NK-92 treated with Interleukin-12 subunit alpha and Interleukin-12 subunit beta, amount 100 ng/mL, for 24 hours (cell line): ENCODE measurements at places on chromosomes 7 and 10.
A peak's percentile ranks its signal among the peaks of the same experiment; 100 is the strongest.

DNA sequence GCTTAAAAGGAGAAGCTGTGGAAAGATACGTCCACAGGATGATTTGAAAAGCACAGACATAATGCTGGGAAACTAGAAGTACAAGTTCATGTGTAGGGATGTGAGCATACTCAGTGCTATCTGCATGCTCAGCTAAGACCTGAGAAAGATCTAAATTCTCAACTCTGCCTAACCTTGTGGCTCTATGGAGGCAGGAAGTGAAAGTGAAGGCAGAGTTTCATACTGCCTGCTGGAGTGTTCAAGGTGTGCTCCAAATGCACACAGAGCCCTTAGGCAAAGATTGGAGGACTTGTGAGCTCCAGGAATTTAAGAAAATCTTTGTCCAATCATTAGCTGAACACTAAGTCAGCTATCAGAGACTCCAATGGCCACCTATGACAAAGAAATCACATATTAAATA, 190.9 kb downstream of the RNLS start:
- DNase-seq, result no peak

DNA sequence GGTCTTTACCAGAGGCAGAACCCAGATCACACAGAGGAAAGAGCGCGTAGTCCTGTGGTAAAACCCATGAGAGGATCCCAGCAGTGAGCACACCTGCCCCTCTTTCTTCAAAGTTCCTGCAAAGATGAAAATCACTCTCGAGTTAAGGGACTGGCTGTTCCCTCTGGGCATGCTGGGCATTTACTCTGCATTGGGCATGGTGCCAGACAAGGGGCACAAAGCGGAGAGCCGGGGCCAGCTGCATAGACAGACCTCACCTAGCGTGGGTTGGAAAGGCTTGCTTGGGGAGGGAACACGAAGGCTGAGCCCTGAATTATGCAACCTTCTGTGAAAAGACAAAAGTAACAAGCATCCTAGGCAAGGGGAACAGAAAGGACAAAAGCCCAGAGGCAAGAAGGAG, 120.0 kb upstream of the TCERG1L start:
- DNase-seq, result no peak

DNA sequence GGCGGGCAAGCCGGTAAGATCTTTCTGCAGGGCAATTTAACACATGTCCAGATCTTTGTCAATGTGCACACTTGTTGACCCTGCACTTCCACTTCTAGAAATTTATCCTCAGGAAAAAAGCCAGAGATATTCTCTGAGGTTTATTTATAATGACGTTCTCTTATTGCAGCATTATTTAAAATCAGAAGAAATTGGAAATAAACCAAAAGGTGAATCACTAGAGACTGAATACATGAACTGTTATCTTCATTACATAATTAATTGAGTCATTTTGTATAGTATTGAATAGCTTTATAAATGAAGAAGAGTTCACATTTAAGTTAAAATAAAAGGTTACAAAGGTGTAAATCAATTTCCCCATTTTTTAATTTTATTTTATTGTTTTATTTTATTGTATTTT, 16.3 kb upstream of the SAR1A start:
- DNase-seq, result no peak

- no peak for DNase-seq
These were observed 86.7 kb upstream of the DUSP5 start for GRCh38 chr10:110411047-110411410.

DNA sequence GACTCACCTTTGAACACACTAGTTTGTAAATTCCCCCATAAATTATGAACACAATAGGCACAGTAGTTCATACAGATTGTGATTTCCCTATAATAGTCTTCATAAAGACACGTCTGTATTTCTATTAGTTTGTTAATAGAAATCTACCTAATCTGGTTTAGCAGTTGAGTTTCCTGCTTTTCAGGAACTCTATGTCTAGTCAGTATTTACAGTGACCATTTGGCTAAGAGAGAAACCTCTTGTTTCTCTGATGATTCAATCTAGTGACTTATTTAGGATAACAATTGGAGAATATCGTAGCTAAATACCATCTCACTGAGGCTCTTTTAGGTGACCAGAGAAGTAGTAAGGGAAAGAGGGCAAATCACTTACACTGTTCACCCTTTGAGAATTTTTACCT, 5.9 kb upstream of the HERPUD2 start:
- DNase-seq, result no peak

DNA sequence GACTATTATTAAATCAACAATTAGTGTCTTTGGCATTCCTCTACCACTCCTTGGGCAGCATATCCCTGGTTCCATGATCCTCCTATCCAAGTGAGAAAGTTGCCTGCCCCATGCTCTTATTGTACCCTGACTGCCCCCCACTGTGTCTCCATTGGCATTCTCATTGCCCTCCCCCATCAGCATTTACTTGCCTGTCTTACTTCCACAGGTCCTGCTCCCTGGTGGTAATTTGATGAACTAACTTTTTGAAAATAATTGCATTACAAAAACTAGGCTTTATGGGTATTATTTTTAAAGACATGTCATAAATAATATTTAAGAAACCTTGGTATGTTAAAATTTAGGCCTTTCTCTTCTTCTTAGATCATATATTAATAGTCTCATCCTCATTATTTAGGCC, 346.4 kb downstream of the PCLO start:
- no peak for DNase-seq

DNA sequence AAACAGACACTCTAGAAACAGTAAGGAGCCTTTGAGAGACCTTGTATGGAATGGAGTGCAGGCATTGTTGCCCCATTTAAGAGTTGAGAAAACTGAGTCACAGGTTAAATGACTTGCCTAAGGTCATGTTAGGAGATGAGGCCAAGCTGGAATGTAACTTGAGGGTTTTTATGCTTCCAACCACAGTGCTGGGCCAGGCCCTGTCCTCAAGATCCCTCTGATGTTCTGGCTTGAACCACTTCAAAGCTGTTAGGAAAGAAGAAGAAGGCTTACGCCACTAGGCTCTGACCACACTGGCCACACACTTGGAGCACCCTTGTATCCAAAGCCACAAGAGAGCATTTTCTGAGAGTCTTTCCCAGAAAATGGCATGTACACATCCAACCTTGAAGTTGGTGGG, 42.7 kb downstream of the PLAU start:
- DNase-seq, result no peak

DNA sequence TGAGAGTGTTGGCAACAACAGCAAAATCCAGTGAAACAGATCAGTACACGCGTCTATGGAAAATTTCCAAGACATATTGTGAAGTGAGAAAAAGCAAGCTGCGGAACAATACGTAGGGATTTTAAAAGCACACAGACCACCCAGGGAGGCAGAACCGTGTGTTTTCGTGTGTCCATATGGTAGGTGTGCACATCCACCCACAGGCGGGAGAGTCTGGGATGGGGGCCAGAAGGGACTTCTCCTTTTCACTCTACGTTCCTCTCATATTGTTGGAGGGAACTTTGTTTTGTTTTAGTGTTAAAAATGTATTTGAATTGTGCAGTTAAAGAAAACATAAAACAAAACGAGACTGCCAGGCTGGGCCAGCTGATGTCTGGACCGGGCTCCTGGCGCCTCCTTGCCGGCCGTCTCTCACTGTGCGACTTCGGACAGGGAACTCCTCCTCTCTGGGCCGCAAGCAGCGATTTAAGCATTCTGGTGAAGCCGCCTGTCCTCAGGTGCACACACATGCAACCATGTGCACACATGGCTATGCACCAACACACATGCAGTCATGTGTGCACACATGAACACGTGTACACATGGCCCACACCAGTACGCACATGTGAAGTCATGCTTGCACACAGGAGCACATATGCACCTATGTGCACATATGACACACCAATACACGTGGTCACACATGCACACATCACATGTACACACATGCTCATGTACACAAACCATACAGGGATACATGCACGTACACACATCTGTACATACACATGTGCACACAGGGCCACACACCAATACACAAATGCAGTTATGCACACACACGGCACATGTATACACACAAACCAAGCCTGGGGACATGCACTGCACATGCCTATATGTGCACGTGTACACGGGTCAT, 141.1 kb downstream of the ELFN1 start:
- DNase-seq, result no peak

- DNase-seq, result no peak
These were observed 118.5 kb downstream of the VTI1A start for GRCh38 chr10:112565434-112566053.

- no peak for DNase-seq
These were observed 38.8 kb upstream of the TCF7L2 start for GRCh38 chr10:112911206-112911605.

- DNase-seq, result no peak
These were observed 39.9 kb downstream of the LRRC18 start for GRCh38 chr10:48899781-48900180.

- DNase-seq, result no peak
These were observed 113.0 kb downstream of the ADAM22 start for GRCh38 chr7:88046839-88047573.

GRCh38 chr10:71079761-71080380, 132.5 kb upstream of the UNC5B start:
- DNase-seq, result no peak

DNA sequence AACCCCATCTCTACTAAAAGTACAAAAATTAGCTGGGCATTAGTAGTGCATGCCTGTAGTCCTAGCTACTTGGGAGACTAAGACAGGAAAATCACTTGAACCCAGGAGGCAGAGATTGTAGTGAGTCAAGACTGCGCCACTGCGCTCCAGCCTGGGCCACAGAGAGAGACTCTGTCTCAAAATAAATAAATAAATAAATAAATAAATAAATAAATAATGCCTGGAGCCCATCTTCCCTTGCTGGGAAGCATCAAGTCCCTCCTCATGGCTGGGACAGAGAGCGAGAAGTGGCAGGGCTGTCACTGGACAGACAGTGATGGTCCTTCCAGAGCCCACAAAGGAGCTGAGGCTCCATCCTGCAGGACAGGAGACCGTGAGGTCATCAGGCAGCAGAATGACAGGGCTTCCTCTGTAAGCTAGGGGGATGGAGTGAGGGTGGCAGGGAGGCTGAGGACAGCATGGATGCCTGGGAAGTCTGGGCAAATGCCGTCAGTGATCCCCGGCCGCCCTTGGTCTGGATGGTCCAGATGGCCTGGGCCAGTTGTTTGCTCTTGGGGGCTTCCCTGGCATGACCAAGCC, 36.4 kb upstream of the ELN start:
- DNase-seq, result no peak

- no peak for DNase-seq
These were observed 180.6 kb downstream of the DOCK4 start for GRCh38 chr7:112025556-112025955.

DNA sequence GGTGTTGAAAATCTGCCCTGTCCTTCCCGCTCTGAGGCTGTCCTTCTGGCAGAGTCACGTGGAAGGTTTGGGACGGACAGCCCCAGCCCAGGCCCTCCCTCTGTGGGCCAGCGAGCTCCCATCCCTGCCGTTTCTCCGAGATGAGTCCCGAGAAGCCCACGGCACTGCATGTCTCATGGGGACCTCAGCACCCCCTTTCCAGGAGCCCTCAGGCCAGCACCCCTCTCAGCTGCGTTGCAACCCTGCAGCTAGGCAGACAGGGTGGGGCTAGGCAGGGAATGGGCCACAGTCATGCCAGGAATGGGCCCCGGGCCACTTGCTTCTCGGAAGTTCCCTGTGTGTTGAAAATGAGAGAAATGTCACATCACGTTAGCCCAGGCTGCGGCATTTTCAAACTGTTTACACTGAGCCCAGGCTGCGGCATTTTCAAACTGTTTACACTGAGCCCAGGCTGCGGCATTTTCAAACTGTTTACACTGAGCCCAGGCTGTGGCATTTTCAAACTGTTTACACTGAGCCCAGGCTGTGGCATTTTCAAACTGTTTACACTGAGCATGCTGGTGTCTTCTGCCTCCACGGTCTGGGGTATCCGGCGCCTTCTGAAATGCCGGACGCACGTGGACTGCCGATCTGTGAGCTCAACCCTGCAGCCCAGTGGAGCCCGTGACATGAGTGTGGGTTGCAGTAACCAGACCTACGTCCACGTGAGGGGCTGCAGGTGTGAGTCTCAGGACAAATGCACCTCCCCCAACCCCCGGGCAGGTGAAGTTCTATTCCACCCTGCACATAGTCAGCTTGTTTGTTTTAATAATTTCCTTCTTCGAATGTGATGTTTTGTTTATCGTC, 42.6 kb downstream of the FAM20C start:
- DNase-seq, result no peak

GRCh38 chr7:117350027-117350426, 27.2 kb upstream of the WNT2 start:
- DNase-seq, result no peak

GRCh38 chr7:140326116-140326928, 72.0 kb downstream of the SLC37A3 start:
- DNase-seq, result peak; percentile 20

DNA sequence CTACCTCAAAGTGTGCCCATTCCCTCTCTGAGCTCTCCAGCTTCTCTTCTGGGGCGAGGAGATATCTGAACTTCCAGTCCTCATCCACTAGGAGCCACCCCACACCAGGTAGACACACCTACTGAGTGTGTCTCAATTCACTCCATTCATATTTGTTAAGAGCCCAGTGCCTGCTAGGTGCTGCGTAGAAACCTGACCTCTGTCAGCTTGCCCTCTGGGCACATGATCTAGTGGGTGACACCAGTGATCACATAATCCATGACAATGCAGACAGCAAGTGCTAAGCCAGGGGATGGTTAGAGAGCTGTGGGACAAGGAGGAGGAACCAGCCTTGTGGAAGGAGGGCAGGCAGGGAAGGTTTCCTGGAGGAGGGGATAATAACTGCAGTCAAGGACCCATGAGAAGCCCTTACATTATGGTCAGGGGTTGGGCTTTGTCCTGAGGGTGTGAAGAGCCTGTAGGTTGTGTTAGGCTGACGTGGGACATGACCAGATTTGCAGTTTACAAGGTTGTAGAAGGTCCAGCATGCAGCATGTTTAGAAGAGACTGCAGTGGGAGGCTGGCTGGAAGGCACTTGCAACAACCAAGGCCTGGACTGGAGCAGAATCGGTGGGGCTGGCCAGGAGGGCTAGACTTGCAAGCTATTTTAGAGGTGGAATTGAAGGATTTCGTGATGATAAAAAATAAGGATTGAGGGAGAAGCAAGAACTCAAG, 81.8 kb downstream of the COL13A1 start:
- no peak for DNase-seq

- no peak for DNase-seq
These were observed 4.5 kb downstream of the GLCCI1 start for GRCh38 chr7:7972922-7973594.

DNA sequence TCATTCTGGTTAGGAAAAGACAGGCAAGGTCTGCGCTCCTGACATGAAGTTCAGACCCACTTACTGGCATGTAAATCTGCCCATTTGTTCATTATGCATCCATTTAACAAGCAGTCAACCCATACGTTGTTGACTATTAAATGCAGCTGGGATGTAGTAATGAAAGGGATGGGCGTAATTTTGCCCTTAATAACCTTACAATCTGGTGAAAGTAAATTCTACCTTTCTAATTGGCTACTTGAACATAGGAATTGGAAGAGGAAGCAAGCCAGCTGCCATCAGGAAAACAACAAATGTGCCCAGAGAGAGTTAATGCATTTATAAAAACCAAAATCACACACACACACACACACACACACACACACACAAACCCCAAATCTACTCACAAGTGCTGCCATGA, 170.2 kb upstream of the PITRM1 start:
- no peak for DNase-seq
